GM12878 (cell line): ENCODE measurements at places on chromosomes 5 and 9. TPM values are rescaled to one million over a fixed set of nuclear protein-coding genes. Genes with fewer than 3 reads are reported as not detected.
A peak's percentile ranks its signal among the peaks of the same experiment; 100 is the strongest.

Gene SLC6A19
- total RNA-seq, result 0.03 TPM in 1 of 2 replicates, not detected in the other

Gene SIT1
- total RNA-seq, result 83.3 and 84.9 TPM in 2 replicates

Gene UGT3A1
- not detected in 2 replicates for total RNA-seq

Gene PHF24
- total RNA-seq, result not detected in 2 replicates

Gene OTULINL
- 3.1 and 4.7 TPM in 2 replicates for total RNA-seq

Gene NUDT2
- total RNA-seq, result 23.8 and 24.5 TPM in 2 replicates

Gene PCDHB10
- not detected in 2 replicates for total RNA-seq

Gene GPBP1
- total RNA-seq, result 52.3 and 52.7 TPM in 2 replicates

DNA sequence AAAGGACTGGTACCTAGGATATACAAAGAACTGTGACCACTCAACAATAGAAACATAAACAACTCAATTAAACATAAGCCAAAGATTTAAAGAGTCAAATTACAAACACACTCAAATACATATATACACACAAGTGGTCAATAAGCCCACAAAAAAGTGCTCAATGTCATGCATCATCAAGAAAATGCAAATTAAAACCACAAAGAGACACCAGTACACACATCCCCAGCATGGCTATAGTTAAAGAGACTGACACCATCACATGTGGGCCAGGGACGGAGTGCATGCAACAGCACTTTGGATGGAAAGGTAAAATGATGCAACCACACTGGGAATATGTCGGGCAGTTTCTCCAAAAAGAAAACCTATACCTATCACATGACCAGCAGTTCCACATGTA lies 89.7 kb downstream of the CAAP1 start:
- no peak for DNase-seq

- DNase-seq, result no peak
Measured at GRCh38 chr9:120402741-120403542, 177.0 kb downstream of the CDK5RAP2 start.

- DNase-seq, result no peak
Measured at GRCh38 chr5:16260000-16260399, 80.4 kb upstream of the MARCHF11 start.

DNA sequence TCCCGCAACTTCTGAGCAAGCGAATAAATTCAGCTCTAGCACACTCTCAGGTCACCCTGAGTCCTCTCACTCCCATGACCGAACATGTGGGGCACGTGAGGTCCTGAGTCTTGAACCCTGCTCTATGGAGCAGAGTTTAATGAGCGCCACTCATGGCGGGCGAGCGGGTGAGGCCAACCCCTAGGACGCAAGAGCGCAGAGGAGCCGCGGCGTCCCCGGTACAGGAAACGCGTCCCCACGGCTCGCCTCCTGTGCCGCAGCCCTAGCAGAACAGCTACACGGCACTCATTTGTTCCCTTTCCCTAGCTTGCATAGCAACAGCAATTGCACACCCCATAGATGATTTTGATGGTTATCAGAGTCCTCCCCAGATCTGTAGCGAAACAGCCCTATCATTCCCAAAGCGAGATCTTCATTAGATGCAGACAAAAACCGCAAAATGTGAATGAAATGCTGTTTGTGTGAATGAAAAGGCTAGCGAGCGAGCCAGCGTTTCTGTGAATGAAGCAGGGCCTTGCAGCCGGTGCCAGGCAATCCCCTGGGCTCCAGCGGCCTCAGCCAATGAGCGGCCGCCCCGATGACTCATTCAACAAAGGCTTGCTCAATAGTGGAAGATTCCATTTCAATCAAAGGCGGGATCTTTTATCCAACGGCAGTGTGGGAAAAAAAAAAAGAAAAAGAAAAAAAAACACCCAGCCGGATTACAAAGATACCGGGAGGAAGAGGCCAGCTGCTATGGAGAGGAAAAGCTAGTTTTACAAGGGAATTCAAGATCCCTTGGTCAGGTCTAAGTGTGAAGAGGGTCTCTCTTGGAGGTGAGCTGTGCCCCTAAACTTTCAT lies 1.5 kb upstream of the SHC3 start:
- no peak for DNase-seq

- DNase-seq, result no peak
Measured at GRCh38 chr9:109986521-109986991, 206.6 kb downstream of the PALM2AKAP2 start.

- DNase-seq, result peak; percentile 13
Measured at GRCh38 chr5:21919414-21920022, 933.6 kb downstream of the CDH12 start.

DNA sequence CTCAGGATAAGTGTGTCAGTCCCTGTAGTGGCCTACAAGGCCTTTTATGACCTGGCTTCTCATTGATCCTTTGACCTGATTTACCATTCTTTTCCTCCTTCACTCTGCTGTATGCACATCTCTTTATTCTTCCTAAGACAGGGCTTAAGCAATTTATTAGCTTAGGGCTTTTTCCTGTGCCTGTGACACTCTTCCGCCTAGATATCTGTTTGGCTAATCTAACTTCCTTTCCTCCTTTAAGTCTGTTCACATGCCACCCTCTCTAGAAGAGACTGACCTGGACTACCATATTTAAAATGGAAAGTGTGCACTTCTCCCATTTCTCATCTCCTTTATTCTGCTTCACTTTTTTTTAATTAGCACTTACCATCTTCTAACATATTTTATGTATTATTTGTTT lies 29.1 kb downstream of the FOCAD start:
- DNase-seq, result no peak

DNA sequence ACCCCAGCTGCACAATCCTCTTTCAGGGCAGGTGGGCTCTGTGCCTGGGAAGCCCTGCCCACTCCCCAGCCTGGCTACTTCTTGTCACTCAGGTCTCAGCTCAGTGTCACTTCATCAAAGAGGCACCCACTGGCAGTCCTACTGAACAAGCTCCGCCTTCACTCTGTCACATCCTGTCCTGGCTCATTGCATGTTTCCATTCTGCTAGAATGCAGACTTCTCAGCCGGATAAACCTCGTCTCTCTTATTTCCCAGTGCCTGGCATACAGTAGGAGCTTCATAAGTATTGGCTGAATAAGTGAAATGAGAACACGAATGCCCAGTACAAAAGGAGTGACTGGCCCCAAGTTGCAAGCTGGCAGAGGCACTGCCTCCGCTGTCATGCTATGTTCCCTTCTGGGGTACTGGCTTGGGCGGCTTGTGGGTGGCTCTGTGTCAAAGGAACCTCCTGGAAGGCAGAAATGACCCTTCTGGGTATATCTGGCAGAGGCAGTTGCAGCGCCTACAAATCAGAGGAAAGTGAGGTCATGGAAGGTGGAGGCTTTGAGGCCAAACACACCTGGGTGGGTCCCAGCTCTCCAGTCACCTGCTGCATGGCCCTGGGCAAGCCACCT lies 98.3 kb upstream of the PHYKPL start:
- DNase-seq, result no peak

GRCh38 chr9:99162759-99163364 lies 57.9 kb downstream of the TGFBR1 start:
- DNase-seq, result no peak

DNA sequence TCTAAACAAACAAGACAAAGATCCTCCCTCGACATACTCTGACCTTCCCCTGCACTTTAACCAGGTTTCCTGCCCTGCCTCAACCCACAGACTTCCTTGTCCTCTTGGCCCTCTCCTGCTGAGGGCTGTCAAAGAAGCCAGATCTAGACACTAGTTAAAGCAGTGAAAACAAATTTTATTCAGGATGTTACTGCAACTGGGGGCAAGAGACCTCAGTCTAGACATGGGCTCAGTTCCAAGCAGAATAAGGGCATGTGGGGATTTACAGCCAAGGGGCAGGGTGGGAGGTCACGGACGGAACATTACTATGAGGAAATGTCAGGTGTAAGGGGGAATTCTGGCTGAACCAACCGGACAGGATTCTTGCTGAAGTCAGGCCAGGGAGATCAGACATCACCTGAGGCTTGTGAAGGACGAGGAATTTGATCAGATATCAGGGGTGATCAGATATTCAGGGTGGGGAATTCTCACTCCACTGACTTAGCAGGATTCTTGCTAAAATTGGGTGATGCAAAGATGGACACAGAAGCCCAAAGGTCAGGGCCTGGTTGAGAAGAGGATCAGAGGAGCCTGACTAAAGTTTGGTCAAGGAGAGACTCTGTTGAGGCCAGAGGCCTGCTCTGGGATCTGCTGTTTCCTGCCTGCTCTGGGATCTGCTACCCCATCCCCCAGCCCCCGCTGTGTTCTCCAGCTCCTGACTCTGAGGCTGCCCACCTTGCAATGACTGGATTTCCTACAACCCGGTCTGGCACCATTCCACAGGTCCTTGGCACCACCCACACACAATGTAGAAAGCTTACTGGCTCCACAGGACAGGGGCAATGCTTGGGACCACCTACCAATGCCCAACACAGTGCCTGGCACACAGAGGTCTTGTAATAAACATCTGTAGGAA lies 21.5 kb downstream of the GABBR2 start:
- no peak for DNase-seq
